ENCODE measurements at places on chromosomes 6 and 20.

DNA sequence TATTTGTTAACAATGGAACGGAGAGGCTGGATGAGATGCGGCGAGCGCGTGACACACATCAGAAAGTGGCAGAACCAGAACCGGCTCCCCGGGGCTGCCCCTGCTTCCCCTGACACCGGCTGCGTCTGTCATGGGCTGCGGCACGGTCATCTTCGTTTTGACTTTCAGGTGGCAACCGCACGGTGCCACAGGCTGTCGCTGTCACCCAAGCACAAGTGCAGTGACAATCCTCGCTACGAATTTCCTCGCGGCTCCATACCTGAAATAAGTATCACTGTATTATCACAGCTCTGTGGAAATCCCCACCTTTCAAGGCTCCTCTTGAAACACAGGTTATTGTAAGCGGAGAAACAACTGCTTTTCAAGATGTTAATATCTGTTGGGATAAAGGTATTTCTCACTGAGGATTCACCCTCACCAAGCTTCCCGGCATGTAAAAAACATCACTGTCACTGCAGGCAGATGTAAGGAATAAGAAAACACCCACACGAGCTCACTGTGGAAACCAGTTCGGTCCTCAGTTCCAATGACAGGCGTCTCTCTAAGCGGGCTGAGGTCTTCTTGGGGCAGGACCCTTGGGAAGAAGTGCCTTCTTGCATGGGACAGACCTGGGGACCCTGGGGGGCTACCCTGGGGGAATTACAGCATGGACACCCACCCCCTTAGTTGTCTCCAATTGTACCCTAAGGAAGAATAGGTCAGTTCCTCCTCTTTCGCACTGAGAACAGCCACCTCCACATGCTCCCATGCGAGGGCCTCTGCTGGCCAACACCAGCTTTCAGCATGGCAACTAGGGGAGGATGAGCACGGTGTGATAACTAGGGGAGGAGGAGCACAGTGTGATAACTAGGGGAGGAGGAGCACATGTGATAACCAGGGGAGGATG lies 86.3 kb downstream of the DACT2 start:
- no peak for DNase-seq

- no peak for DNase-seq
Measured at GRCh38 chr6:100485268-100485667, 20.5 kb upstream of the SIM1 start.

DNA sequence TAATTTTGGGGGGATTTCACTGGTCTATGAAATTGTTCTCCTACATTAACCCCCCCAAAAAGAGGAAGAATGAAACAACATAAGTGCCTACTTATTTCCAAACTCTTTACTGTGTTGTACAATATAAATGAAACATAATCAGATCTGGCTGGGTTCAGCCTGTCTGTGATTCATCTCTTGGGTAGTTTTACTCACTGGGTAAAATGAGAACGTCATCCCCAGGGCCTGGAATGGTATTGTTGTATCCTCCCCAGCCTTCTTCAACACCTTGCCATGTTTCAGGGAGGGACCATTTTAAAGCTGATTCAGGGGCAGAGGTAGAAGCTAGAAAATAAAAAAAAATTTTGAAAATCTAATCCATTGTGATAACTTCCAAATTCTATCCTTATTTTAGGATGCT lies 256.7 kb downstream of the PKHD1 start:
- DNase-seq = no peak

- DNase-seq = peak; percentile 99
Measured at GRCh38 chr6:142146828-142147662, at the start of the genes NMBR and VTA1. TSS of gene NMBR (minus strand) at chr6:142147122. CDS start at chr6:142088658, 58,464 bp downstream. TSS of gene VTA1 (plus strand) at chr6:142147263. CDS start at chr6:142147288, 25 bp downstream.

- DNase-seq = no peak
Measured at GRCh38 chr6:35581633-35582032, 68.9 kb upstream of the TULP1 start.

DNA sequence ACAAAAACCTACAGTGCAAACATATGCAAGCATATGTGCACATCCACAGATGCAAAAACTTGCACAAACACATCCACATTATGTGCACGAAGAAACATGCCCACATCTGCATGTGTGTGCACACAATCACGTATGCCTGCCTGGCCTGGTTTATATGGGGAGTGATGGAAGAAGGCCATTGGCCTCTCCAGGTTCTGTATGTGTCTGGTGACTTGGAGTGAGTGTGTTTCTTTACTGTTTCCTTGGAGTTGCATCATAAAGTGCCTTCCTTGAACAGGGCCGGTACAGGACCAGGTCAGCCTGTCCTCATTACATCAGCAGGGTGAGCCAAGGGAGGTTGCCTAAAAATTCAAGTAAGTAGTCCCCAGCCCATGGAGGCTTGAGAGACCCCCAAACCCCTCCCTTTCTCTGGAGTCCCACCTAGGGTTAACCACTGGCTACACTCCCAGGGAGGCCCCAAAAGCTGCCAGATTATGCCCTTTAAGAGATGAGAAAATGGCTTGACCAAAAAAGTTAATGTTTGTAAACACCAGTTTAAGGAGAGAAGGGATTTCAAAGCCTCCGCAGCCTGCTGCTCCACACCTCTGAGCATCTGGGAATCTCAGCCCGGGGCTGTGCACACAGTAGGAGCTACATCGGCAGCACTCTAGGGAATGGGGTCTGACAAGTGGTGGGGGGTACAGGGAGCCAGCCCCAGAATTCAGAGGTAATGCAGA lies 140.8 kb downstream of the VEGFA start:
- DNase-seq = peak; percentile 36

GRCh38 chr6:73743556-73743955 lies 47.6 kb downstream of the CD109 start:
- DNase-seq = peak; percentile 16

GRCh38 chr6:84517741-84518530 lies 246.5 kb downstream of the TBX18 start:
- DNase-seq = no peak

DNA sequence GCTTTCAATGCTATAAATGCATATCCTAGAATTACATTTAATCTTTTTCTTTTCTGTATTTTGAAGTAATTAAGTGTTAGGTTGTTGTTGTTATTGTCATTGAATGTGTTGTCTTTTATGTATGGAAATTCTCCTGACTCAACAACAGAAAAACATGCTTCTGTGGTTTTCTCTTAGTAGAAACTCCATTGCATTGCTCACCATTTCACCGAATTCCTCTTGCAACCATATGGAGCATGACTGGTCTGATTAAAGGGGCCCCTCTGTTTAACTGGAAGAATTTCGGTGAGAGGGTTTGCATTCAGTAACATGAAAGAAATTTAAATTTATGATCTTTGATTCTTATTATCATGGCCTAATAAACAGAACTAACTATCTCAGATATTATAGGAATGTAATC lies 454.3 kb upstream of the JARID2 start:
- no peak for DNase-seq

DNA sequence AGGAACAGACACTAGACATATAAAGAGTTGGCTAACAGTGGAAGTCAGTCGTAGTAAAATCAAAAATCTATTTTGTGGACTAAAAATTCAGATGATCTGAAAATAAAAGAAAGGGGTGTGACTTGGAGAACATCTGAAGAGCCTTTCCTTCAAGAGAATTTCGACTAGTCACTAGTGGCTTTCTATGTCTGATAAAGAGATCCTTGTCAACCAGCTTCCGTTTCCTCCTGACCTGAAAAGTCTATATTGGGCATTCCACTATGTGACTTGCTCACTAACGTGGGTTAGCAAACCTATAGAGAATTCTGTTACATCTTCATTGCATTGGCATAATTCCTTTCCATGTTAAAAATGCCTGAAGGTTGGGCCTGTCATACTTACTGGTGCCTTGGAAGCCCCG lies 25.9 kb downstream of the TRAF3IP2 start:
- no peak for DNase-seq

DNA sequence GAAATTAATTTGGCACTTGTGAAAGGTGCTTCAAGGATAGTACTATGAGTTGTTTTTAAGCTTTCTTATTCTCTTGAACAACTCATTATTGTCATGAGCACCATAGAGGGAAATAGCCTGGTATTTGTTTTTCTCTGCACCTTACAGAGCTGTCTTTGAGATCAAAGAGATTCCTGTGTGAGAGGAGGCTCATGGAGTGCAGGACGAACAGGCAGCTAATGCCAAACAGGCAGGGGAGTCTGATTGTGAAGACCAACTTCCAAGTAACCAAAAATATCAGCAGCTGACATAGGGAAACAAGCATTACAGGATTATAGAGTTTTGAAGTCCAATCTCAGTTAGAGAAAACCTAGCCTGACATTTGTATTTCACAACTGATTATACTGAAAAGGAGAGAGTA lies 110.6 kb upstream of the TENT5A start:
- DNase-seq = no peak

DNA sequence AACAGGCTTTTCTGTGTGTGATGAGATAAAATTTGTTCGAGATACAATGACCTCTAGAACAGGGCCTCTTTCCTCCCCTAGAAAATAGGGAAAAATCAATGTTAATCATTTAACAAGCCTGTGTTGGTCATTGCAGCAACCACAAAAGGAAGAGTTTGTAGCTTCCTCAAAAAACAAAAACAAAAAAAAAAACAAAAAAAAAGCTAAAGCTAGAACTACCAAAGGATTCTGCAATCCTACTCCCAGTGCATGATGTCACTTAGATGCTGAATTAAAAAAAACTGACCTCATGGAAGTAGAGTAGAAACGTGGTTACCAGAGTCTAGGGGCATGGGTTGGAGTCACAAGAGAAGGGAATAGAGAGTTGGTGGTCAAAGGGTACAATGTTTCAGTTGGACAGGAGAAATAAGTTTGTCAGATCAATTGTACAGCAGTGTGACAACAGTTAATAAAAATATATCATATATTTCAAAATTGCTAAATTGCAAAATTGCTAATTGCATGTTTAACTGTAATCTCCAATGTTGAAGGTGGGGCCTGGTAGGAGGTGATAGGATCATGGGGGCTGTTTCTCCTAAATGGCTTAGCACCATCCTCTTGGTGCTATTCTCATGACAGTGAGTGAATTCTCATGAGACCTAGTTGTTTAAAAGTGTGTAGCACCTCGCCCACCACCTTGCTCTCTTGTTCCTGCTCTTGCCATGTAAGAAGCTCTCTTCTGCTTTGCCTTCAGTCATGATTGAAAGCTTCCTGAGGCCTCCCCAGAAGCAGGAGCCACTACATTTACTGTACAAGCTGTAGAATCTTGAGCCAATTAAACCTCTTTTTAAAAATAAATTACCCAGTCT lies 163.4 kb upstream of the SIM1 start:
- peak; percentile 8 for DNase-seq

DNA sequence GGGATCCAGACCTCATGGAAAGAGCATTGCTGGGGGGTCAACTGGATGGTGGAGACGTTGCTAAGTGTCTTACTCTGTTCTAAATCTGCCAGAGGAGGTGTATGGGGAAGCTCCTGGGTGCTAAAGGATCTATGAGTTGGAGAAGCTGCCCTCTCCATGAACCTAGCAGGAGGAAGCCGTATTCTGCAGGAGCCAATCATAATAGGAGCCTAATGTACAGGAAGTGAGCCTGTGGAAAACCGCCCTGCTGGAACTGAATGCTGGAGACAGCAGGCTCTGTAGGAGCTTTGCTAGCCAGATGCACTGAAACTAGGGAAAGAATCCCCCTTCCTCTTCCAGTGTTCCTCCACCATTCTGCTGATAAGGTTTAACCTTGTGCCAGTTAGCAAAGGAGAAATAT lies 10.9 kb downstream of the CASP8AP2 start:
- DNase-seq = peak; percentile 76

- DNase-seq = no peak
Measured at GRCh38 chr6:134806180-134806798, 143.6 kb downstream of the ALDH8A1 start.

GRCh38 chr20:57593134-57593886 lies 26.9 kb downstream of the ZBP1 start:
- DNase-seq = no peak

GRCh38 chr6:43913375-43914271 lies 143.6 kb downstream of the VEGFA start:
- DNase-seq = no peak

GRCh38 chr6:81515562-81516453 lies 236.7 kb downstream of the TENT5A start:
- no peak for DNase-seq

GRCh38 chr6:55511122-55511800 lies 67.7 kb downstream of the HMGCLL1 start:
- no peak for DNase-seq

GRCh38 chr20:62288535-62289105 lies 14.2 kb upstream of the ADRM1 start:
- DNase-seq = no peak

Data from MV-4-11 (cell line).